Stimulated activated CD4-positive, alpha-beta T cell treated with anti-CD3 and anti-CD28 coated beads, Interleukin-12 subunit alpha, Interleukin-12 subunit beta, amount 100 ng/mL, for 24 hours (primary cell): ENCODE measurements at places on chromosomes 16 and 17.
A peak's percentile ranks its signal among the peaks of the same experiment; 100 is the strongest.

DNA sequence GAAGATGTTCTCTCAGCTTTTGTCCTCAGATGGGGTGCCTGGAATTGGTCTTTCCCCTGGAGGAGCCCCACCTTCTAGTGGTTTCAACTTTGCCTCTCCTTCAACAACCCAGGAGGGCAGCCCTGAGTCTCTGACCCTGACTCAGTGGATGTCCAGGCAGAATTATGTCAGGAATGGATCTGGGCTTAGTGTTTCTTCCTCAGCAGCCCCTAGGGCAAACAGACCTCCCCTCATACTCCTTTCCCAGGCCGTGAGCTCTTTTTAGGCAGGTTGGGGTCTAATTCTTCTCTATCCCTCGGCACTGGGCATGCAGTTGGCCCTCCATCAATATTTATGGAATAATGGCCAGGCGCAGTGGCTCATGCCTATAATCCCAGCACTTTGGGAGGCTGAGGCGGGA is 20.2 kb upstream of the FMNL1 start:
- DNase-seq: no peak

GRCh38 chr16:85625053-85625452 is 11.9 kb downstream of the GSE1 start:
- DNase-seq: no peak

DNA sequence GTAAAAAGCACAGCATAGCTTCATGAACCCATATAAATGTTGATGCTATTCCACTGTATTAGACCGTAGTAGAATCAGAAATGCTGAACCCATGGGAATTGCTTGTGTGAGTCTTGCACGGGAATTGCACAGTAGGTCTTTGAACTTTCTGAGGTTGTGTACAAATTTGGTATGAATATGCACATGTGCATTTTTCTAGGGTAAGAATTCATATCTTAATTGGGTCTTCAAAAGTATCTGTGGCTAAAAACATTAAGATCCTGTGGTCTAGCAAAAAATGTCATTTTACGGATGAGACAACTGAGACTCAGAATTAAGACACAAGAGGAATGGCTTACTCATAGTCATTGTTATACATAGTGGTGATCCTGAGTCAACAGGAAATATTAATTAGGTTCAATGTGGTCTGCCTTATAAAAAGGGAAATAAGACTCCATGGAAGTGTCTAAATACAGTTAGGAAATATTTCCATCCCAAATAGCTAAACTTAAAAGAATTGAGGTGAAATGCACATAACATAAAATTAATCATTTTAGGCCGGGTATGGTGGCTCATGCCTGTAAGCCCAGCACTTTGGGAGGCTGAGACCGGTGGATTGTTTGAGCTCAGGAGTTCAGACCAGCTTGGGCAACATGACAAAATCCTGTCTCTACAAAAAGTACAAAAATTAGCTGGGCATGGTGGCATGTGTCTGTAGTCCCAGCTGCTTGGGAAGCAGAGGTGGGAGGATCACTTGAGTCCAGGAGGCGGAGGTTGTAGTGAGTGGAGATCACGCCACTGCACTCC is 22.8 kb downstream of the TAOK1 start:
- DNase-seq: no peak

- DNase-seq: no peak
Observed at GRCh38 chr17:82445542-82445941, 5.0 kb downstream of the CYBC1 start.

- DNase-seq: no peak
Observed at GRCh38 chr17:45256114-45256966, 5.6 kb downstream of the SPATA32 start.

- no peak for DNase-seq
Observed at GRCh38 chr17:31371511-31372097, 19.9 kb upstream of the RAB11FIP4 start.

DNA sequence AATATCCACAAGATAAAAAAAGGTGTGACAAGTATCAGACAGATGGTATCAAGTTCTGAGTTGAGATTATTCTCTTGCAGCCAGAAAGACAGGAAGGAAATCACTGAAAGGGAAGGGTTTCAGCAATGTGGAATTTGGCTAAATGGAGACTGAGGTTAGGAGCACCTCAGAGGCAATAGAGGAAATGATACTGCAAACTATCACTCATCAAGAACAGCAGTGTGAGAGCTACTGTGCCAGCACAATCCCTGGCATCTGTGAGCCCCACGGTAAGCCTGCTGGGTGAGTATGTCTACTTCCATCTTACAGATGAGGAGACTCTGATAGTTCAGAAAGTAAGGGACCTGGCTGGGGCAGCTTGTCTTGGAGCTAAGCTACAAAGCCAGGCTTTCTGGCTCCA is 162.0 kb downstream of the SALL1 start:
- no peak for DNase-seq

- no peak for DNase-seq
Observed at GRCh38 chr17:76956846-76957540, 88.8 kb downstream of the MGAT5B start.

- no peak for DNase-seq
Observed at GRCh38 chr16:84567286-84567962, 50.5 kb downstream of the COTL1 start.

DNA sequence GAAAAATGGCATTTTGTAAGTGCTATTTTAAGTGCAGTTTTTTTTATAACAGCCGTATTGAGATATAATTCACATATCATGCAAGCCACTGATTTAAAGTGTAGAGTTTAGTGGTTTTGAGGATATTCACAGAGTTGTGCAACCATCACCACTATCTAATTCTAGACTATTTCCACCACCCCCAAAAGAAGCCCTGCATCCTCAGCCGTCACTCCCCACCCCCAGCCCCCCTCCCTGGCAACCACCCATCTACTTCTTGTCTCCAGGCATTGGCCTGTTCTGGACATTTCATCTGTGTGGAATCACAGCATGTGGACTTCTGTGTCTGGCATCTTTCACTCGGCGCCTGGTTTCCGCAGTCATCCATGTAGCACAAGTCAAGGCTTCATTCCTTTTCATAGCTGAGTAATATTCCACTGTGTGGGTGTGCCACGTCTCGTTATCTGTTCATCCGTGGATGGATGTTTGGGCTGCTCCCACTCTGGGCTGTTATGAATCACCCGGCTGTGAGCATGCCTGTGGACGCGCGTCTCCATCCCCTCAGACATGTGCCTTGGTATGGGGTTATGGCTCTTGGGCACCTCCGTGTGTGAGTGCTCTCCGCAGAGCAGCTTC is 138.4 kb upstream of the CIBAR2 start:
- no peak for DNase-seq

DNA sequence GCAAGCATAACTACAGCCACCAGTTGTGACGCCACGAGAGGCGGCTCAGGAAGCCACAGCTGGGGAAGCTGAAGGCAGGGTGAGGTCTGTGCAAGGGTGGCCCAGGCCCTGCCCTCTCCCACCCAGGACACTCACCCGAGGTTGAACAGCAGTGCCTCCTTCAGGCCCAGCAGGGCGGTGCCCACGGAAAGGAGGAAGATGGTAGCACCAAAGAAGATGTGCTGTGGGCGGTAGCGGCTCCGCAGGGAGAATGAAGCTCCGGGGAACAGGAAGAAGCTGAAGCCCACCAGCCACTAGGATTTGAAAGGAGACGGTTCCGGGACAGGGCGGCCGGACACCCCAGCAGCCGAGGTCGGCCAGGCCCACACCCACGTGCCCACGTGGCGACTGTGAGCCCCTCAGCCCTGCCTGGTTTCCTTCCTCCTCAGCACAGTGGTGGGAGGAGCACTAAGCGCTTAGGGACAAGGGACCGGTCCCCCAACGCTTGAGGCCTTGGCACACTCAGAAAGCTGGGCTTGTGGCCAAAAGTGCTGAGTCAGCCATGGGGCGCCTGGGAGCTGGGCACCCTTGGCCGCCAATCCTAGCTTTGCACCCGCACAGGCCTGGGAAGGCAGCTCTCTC is 11.0 kb downstream of the CYB561 start:
- DNase-seq: no peak

DNA sequence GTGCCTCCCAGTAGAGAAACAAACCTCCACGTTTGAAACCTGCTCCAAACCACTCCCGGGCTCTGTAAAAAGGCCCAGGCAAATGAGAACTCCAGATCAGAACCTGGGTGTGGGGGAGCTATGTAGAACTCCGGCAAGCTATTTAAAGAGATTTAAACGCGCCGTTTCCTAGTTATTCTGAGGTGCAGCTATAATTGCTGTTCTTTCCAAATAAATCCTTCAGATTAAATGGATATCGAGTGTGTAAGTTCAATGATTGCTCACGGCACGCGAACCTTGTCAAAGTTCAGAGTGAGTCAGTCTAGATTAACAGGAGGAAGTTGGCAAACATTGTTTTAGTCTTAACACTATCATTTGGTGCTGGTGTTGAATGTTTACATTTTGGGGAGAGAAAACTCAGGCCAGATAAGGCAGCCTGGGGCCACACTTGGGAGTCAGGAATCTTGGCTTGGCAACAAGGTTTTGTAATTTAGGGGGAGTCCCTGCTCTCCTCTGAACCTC is 92.9 kb upstream of the SALL1 start:
- DNase-seq: no peak

DNA sequence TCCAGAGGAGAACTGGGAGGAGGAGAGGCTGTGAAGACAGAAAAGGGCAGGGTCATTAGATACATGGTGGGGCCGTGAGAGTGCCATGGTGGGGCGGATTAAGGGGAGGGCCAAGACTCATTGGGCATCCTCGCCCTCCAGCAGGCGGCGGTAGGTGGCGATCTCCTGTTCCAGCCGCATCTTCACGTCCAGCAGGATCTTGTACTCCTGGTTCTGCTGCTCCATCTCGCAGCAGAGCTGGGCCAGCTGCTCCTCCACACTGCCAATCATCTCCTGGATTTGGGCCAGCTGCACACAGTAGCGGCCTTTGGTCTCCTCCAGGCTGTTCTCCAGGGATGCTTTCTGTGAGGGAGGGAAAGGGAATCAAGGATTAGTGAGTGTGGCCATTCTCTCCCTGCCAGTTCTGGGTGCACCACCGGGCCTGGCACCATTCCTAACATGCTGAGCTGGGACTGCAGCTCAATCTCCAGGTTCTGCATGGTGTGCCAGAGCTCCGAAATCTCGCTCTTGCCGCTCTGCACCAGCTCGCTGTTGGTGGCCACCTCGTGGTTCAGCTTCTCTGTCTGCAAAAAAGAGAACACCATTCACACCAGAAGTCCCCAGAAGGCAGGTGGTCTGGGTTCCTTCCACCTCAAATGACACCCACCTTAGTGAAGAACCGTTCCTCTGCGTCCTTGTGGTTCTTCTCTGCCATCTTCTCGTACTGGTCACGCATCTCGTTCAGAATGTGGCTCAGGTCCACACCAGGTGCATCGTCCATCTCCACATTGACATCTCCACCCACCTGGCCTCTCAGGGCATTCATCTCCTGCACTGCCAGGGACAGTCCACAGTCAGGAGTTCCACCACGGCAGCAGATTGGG is 129.0 kb downstream of the CCDC144A start:
- no peak for DNase-seq

DNA sequence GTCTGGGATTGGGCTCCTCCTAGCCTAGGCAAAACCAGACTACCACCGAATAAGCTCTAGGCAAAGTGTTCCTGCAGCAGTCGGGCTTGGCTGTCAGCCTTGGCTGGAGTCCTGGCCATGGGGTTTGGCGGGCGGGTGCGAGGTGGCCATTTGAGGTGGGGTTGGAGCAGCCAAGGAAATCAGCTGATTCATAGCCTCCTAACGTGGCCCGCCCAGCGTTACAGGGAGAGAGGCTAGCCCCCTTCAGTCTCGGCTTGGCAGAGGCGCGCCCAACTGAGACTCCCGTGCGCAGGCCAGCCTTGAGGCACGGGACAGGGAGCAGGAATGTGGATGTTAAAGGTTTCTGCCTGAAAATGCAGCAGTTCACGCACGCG is 1.9 kb downstream of the PMP22 start:
- DNase-seq: no peak

- DNase-seq: peak; percentile 20
Observed at GRCh38 chr17:8991514-8992285, 26.2 kb upstream of the PIK3R5 start.

GRCh38 chr17:82287013-82287867 is 13.7 kb upstream of the CSNK1D start:
- no peak for DNase-seq

- DNase-seq: peak; percentile 8
Observed at GRCh38 chr17:20008242-20009051, 712 bp upstream of the SPECC1 start.

- no peak for DNase-seq
Observed at GRCh38 chr17:33240362-33240761, 52.7 kb downstream of the ASIC2 start.

GRCh38 chr17:83189044-83190003 is 109.9 kb downstream of the METRNL start:
- DNase-seq: no peak

DNA sequence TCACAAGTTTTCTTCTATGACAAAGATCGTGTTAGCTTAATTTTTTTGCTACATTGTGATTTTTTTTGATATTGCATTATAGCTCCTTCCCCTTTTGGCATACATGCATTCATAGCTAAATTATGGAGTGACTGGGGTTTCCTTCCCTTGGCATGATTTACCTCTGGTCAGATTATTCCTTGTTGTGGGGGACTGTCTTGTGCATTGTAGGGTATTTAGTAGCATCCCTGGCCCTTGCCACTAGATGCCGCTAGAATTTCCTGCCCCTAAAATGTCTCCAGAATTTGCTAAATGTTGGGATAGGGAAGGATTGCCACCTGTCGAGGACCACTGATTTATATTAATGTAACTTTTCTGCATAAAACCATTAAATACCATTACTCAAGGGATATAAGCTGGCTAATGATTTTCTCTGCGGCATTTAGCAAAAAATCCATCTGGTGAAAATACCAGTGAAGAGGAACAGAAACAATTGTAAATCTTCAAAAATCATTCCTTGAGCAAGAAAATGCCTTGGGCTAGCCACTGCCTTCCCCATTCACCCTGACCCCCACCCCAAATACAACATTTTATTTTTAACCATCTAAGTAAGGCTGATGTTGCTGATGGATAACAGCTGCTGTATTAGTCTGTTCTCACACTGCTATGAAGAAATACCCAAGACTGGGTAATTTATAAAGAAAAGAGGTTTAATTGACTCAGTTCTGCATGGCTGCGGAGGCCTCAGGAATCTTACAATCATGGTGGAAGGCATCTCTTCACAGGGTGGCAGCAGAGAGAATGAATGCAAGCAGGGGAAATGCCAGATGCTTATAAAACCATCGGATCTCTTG is 195.2 kb downstream of the MAP2K6 start:
- no peak for DNase-seq

GRCh38 chr17:34680151-34680550 is 100.8 kb downstream of the TMEM132E start:
- no peak for DNase-seq
